ENCODE measurements at places on chromosomes 4 and X.

GRCh38 chr4:126051689-126052424, 737.1 kb downstream of the FAT4 start:
- no peak for DNase-seq

DNA sequence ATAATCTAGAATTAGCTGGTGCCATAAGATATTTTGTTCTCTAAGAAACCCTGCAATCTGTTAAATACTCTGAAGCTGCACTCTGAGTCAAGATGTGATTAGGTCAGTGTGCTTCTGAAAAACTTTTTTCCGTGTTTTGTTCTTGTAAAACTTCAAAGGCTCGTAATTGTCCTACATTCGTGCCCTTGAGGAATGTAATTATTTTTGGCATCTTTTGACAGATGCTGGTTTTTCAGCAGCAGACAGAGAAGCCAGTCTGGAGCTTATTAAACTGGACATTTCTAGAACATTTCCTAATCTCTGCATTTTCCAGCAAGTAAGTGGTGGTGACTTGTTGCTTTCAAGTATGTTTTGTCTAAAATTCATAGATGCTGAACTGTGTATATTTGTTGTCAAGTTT, 36.8 kb upstream of the TADA2B start:
- DNase-seq = no peak

GRCh38 chr4:64718091-64718490, 308.8 kb upstream of the TECRL start:
- DNase-seq = no peak

- no peak for DNase-seq
Measured at GRCh38 chrX:111375747-111376146, 36.2 kb downstream of the DCX start.

- DNase-seq = no peak
Measured at GRCh38 chrX:26925088-26925487, 538.1 kb downstream of the PPP4R3C start.

GRCh38 chr4:56628592-56628991, 52.5 kb downstream of the HOPX start:
- no peak for DNase-seq

DNA sequence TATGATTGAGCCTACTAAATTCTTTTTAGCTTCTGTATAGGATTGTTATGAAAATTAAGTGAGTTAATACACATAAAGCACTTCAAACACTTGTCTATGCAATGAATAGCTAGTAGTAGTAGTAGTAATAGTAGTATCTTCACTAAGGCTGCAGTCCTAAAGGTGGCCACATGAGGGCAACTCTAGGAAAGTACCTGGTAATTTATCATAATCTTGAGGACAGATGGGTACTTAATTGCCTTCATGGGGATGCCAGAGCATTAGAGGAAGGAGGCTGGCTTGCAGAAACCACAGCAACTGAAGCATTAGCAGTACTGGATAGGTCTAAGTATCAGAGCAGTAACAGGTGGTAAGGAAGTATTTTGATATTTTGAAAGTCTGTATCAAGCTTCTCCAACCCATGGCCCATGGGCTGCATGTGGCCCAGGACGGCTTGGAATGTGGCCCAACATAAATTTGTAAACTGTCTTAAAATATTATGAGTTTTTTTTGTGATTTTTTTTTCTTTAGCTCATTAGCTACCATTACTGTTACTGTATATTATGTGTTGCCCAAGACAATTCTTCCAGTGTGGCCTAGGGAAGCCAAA, 17.3 kb downstream of the NIPAL1 start:
- DNase-seq = peak; percentile 33

All from stimulated activated CD4-positive, alpha-beta T cell treated with anti-CD3 and anti-CD28 coated beads, Interleukin-15, amount 100 ng/mL, for 1 hour (primary cell).